ENCODE measurements at places on chromosomes 4 and X.

- no peak for DNase-seq
Observed at GRCh38 chrX:131853440-131853839, 169.7 kb upstream of the STK26 start.

DNA sequence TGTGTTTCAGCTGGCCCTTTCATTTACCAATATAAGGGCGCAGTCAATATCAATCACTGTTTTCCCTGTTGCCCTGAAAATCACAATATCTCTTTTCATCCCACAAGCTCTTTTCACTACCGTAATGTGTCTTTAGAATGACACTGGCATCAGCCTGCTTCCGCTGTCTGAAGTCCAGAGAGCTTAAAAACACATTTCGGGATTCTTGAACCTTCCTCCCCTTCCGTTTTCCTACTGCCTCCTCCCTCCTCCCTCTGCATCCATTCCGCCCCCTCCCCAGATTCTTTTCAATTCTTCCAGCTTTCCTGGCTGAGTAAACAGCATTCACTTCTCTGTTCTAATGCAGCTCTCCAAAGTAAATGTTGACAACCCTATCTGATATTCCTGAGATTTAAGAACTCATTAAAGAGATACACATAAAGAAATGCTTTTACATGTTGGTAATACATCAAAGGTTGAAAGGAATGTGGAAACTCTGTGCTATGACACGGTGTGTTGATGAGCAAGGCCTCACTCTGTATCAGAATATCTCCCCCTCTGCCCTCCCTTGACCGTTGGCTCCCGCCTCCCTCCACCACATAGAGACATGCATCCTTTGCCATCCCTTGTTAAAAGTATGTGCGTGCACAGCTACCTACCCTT, 83.5 kb upstream of the SPRY1 start:
- no peak for DNase-seq

- DNase-seq: no peak
Observed at GRCh38 chrX:134461437-134461836, 1.5 kb downstream of the HPRT1 start.

GRCh38 chrX:72201836-72202536, 20.4 kb downstream of the PIN4 start:
- DNase-seq: no peak

DNA sequence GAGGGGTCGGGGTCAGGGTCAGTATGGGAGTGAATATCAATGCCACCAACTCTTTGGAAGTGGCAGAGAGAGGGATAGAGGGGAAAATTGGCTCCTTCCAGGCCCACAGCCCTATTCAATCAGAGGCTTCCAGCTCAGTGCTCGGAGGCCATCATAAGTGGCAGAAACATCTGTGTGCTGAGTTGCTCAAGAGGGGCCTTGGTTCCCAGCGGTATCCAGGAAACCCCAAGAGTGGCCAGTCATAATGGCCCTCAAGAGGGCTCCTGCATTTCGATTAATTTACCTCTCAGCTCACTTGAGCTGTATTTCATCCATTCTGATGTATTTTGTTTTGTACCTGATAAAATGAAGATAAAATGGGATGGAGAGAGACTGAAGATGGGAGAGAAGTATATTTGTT, 154.3 kb upstream of the EOLA2 start:
- DNase-seq: no peak

DNA sequence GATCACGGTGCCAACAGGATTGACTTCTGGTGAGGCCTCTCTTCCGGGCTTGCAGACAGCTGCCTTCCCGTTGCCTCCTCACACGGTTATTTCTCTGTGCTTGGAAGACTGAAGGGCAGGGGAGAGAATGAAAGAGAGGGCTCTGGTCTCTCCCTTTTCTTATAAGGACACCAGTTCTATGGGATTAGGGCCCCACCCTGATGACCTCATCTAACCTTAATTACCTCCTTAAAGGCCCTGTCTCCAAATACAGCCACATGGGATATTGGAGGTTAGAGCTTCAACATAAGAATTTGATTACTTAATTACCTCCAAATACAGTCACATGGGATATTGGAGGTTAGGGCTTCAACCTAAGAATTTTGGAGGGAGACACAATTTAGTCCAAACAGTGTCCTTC, 46.5 kb downstream of the EVC start:
- DNase-seq: no peak

- DNase-seq: no peak
Observed at GRCh38 chrX:16113978-16114565, 9.3 kb upstream of the GRPR start.

Data from GDM1 (cell line).